Activated CD4-positive, alpha-beta T cell treated with anti-CD3 and anti-CD28 coated beads for 4 hours (primary cell): ENCODE measurements at places on chromosomes 6 and 20.

DNA sequence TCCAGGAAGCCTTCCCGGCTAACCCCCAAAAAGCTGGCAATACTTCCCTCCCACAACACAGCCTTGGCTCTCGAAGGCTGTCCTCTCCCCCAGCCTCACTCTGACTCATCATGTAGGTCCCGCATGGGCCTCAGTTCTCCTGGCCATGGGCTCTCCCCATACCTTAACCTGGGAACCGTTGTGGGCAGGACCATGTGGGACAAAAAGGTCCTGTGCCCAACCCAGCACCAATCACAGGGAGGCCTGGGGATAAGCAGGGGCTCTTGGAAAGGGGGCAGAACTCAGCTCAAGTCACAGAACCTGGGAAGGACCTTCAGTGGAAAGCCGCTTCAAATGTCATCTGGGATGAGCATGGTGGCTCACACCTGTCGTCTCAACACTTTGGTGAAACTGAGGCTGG, 45.5 kb downstream of the MRPL14 start:
- DNase-seq: no peak

- no peak for DNase-seq
Measured at GRCh38 chr20:3873507-3873906, 15.7 kb upstream of the PANK2 start.

- no peak for DNase-seq
Measured at GRCh38 chr6:157222201-157222981, 100.9 kb downstream of the TMEM242 start.

GRCh38 chr6:121767211-121767610, 331.8 kb downstream of the GJA1 start:
- DNase-seq: no peak

- DNase-seq: no peak
Measured at GRCh38 chr6:169362501-169363121, 109.0 kb upstream of the THBS2 start.

DNA sequence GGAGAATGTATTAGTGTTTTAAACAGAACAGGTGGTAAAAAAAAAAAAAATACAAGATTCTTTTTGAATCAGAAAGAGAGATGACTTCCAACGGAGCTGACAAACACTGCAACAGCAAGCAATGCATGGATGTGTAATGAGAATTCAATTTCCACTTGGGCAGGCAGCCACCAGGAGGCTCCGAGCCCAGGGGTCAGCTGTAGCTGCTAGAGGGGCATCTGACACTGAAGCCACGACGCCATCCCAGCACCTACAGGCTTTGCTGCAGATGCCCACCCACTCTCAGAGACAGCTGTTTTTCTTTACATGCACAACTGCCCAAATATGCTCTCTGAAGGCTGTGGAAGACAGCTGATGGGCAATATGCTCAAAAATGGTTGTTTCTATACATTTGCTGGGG, 75.4 kb downstream of the ELOVL5 start:
- DNase-seq: no peak

DNA sequence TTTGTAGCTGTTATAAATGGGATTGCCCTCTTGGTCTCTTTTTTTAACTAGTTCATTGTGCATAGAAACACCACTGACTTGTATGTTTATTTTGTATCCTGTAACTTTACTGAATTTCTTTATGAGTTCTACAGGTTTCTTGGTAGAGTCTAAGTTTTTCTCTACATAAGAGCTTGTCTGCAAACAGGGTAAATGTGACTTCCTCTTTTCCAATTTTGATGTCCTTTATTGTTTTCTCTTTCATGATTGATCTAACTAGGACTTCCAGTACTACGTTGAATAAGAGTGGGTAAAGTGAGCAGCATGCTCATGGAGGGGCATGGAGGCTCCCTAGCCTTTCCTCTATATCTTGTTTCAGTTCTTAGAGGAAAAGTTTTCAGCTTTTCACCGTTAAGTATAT, 3.0 kb upstream of the WFDC10A start:
- no peak for DNase-seq

GRCh38 chr6:73521351-73521985, 636 bp upstream of the EEF1A1 start:
- DNase-seq: peak; percentile 77

DNA sequence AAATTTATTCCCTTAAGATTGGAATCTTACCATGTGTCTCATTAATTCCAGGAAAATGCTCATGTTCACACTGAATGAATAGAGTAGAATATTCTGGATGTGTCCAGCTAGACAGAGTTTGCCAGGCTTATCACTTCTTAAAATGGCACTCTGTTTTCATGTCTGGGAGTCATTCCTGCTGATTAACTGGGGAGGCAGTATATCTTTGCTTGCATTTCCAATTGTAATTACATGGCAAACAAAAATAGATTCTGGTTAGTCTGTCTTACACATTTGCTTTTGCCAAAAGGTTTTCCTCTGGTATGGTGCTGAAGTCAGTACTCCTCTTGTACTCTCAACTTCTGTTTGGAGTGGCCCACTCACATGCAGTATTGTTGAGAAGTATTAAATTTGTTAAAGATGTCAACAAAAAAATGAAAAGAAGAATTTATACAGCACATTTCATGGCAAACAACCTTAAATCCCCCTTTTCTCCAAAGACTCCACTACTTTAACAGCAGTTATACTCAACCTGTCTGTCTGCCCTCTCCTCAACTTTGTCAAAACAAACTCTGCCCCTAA, 70.2 kb downstream of the TENT5A start:
- no peak for DNase-seq

DNA sequence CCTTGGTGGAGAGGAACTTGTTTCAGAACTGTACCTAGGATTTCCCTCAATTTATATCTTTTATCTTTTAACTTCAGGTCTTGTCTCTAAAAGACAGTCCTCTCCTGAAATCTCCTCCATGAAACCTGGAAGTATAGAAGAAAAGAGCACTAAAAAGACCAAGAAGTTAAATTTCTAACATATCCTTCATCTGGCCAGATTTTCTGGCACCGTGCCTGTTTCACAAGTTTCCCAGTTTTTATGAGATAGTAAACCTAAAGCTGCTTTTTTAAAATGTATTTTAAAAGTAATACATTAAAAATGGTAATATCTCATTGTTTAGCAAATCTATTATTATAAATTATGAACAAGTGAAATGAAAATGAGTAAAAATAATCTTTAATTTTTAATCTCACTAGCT, 348.3 kb upstream of the RSPO3 start:
- DNase-seq: no peak

- no peak for DNase-seq
Measured at GRCh38 chr20:47799116-47799715, 13.9 kb upstream of the SULF2 start.

- no peak for DNase-seq
Measured at GRCh38 chr20:24406750-24407149, 62.7 kb upstream of the SYNDIG1 start.

DNA sequence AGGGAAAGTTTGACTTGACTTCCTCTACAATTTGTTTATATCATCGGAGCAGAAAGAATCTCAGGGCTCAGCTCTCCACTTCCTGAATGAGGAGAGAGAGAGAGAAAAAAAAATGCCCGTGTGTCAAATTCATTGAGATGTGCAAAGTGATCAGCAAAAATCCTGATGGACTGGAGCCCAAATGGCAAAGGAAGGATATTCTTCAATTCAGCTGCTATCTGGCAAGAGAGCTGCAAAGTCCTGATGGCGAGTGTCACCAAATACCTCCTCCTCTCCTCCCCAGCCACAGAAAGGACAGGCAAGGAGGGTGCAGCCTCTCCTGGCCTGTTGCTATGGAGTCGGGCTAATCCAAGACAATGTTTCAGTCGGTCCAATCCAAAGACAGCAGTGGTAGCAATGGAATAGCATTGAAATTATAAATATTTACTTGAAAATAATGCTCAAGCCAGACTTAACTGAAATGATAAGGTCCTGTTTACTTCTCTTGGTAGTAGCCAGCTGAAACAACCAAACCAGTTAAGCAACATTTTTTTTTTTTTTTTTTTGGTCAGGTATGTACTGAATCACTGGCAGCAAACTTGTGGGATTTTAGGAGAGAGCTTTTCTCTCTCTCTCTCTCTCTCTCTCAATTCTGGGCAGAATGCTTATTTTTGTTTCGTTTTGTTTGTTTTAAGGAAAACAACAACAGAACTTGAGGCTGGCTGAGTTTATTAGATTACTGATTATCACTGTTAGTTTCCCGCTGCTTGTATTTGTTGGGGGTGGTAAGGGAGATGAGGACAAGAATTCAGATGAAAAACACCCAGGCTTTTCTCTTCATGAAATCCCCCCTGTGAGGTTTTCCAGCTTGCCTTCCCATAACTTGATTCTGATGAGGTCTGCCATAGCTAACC, 204.2 kb downstream of the BCAS1 start:
- no peak for DNase-seq

DNA sequence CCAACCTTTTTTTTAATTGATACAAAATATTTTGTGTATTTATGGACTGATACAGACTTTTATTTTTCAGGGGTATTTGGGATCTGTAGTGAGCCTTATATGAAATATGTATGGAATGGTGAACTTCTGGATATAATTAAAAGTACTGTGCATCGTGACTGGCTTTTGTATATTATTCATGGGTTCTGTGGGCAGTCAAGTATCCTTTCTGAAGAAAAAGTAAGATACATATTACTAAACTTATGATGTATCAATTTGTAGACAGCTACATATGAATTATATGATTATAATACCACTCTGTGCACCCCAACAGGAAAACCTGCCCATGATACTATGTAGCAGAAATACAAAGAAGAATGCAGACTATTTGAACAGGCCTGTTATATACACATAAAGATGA, 47.2 kb downstream of the FIG4 start:
- no peak for DNase-seq

GRCh38 chr20:44979090-44979621, 12.8 kb downstream of the STK4 start:
- DNase-seq: peak; percentile 66

DNA sequence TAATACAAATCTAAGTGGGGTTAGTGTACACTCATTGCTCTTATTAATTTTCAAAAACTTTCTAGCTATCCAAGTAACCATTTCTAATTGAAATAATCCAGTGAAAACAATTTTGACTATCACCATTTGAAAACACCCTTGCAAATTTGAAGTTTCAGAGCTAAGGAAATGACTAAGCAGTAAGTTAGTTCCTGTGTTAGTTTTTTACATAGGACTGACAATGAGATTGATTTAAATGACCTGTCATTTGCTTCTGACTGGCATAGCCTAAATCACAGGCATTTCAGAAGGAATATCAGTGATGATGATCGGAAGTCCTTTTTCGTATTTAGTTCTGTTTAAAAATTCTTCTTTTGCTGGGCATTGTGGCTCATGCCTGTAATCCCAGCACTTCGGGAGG, 27.0 kb downstream of the STK4 start:
- DNase-seq: no peak

DNA sequence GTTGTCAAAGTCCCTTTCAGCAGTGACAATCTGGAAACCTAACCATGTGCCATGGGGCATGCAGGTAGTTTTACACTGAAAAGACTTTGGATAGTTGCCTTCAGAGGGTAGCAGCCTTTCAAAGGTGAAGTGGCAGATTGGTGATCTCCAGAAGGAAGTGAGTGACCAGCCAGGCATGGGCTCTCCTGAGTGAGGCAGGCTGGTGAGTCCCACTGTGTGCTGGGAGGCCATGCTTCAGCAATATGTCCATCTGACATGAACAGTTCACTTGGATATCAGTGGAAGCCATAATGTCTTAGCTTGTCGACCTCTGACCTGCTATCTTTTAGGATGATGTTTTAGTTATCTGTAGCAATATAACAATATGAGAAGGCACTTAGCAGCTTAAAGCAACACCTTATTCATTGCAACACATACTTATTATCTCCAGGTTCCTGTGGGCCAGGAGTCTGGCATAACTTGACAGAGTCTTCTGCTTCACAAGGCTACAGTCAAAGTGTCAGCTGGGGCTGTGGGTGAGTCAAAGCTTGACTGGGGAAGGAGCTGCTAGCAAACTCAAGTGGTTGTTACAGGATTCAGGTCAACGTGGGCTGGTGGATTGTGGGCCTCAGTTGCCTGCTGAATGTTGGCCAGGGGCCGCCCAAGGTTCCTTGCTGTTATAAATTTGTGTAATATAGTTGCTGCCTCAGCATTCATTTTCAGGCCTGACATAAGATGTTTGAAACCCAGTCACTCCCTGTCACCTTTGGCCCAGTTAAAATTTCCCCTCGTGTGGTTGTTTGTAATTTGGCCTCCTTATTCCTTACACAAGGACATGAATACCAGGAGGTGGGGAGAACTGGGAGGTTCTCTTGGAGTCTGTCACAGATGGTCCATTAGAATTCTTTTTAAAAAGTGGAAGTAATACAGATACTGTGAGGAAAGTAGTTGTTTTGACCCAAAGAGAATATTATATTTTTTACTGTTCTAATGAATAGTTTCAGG, 100.2 kb downstream of the UST start:
- no peak for DNase-seq

DNA sequence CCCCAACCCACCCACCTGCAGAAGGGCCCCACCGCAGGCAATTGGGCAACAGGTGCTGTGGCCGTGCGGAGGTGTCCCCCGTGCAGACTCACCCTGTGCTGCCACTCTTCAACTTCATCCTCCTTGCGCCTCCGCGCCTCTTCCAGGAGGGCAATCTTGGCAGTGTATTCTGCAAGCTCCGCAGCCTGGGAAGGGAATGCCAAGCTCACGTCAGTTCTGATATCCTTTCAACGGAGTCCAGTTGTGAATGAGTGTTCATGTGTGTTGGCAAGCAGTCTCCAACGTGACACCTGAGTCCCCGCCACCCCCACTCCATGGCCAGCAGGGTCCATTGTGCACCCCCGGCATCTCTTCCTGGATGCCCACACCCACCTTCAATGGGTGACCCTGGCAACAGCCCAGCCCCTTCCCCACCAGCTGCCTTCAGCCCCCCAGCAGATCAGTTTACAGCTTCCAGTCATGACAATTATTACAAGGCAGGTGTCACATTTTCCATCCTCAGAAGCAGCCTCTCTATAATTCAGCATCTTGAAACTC, 49.9 kb downstream of the EZR start:
- DNase-seq: no peak

- DNase-seq: no peak
Measured at GRCh38 chr20:54223751-54224150, 15.9 kb downstream of the PFDN4 start.

- DNase-seq: no peak
Measured at GRCh38 chr6:74284284-74284683, 588.3 kb downstream of the CD109 start.

DNA sequence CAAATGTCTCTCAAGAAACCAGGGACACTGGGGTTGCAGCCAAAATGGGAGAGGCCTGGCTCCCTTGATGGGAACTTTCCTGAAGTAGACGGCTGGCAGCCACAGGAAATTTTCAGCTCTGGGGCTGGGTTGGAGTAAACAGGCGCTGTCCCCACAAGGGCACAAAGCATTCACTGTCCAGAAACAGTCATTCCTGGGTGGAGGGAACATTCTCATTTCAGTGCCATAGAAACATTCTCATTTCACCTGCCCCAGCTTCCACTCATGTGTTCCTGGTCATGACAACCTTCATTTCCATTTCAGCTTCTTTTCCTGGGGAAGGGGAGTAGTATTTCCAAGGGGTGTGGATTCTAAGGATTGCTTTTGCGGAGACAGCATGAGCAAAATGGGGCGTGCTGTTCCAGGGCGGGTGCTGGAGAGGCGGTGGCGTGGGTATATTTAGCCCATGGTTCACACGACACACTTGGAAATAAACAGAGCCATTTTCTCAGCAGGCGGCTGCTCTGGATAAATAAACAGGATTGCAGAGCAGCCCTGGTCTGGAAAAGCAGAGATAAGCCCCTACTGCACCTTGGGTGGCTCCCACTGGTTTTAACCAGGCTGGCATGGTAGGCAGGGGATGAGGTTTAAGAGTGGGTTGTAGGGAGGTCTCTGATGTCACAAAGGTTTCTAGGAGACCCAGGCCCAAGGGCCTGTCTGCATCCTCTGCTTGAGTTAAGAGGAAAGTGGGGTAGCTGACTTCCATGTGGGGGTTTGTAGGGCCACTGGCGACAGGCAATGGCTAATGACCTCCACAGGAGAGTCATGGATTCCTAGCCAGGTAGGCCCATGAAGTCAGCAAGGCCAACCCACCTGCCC, 32.9 kb downstream of the COX4I2 start:
- no peak for DNase-seq
